ENCODE measurements at places on chromosomes 16 and 17.

DNA sequence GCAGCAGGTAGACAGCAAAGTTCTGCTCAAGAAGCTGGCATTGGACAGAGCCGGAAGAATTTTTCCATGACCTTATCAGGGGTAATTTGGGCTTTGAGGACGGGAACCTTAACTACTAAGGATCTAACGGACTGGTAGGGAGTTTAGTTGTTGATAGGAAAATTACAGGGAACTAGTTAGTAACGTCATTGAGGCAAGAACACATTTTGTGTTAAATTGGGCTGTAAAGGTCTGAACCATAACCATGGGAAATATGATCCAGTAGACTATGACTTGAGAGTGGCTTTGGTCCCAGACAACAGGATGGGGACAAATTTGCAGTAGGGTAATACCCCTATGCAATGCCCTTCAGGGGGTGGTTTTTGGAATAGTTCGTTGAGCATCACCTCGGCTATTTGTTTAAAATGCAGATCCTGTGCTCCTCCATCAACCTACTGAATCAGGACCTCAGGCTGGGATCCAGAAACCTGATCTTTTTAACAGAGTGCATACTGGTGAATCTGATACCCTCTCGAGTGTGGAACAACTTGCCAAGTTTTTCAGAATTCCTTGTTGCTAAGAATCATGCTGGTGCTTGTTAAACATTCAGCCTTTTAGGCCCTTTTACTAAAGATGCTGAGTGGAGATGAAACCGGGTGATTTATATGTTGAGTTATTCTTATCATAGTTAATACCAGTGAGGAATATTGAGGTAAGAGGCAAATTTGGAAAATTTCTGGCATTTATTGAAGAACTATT lies 255.1 kb downstream of the MAP2K6 start:
- no peak for DNase-seq

- no peak for DNase-seq
Observed at GRCh38 chr16:86726340-86726739, 148.0 kb downstream of the FOXL1 start.

- peak; percentile 28 for DNase-seq
Observed at GRCh38 chr16:81481207-81481821, 36.7 kb downstream of the CMIP start.

DNA sequence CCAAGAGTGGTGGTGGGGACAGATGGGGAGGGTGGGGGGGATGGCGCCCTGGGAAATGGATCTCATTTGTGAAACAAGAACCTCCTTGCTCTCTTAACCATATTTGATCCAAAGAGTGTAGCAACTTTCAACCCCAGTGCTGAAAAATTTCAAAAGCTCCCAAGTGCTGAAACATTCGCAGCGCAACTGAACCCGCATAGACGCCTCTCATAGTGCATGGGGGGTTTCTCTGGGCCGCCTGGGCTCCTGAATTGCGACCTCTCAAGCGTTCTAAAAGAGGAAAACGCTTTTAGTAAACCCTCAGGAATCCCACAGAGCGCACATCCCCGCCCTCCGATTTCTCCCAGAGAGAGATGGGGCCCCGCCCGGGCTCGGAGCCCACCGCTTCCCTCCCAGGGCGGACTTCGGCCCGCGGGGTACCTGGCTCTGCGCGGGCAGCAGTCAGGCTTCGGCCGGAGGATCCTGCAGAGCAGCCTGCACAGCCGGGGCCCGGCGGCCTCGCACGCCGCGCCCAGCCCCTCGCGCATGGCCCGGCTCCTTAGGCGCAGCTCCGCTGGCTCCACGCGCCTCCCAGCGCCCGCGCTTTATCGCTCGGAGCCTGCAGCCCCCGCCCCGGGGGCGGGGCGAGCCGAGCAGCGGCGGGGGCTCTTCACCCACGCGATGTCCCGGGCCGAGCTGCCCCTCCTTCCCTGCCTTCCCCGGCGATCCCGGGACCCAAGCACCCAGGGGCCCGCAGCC lies 7.0 kb downstream of the NOS2 start:
- DNase-seq, result peak; percentile 53

- no peak for DNase-seq
Observed at GRCh38 chr17:10059684-10060211, 138.7 kb downstream of the GAS7 start.

DNA sequence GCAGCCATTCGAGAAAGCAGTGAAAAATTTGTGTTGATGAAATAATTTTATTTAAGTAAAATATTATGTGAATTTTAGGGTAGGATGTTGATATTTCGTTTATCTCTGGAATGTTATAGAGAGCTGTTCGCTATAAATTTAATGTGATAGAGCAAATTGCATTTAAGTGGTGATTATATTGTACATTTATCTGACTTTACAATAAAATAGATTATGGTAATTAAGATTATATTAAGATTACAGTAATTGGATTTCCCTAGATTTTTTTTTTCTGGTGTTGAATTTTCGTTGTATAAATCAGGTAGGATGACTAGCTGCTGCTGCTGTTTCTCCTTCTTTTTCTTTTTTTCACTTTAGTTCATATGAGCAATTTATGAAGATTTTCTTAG lies 71.0 kb downstream of the AATF start:
- no peak for DNase-seq

GRCh38 chr16:86483-86952 lies 8.5 kb downstream of the MPG start:
- no peak for DNase-seq

DNA sequence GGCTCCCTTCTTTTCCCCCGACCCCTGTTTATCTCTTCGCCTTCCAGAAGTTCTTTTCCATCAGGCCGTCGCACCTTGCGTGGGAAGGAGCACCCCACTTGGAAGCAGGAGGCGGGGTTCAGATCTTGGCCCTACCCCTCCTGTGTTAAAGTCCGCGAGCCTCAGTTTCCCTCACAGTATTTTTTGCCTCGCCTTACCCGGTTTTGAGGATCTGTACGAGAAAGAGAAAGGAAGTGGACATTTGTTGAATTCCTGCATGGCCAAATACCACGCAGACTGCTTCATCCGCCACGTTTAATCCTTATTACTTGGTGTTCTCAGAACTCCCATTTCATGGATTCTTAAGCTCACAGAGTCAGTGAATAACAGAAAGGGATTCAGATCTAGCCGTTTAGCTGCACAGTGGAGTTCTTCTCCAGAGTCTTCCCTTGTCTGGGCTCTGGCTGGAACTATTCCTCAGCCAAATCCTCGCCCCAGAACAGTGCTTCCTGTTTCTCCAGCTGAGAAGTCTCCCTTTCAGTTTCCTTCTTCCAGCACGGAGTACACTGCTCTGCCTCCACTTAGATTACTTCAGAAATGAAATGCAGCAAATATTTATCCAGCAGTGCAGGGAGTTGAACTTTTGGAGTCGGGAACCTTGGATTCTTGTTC lies 590 bp downstream of the TMEM219 start:
- DNase-seq, result peak; percentile 47

DNA sequence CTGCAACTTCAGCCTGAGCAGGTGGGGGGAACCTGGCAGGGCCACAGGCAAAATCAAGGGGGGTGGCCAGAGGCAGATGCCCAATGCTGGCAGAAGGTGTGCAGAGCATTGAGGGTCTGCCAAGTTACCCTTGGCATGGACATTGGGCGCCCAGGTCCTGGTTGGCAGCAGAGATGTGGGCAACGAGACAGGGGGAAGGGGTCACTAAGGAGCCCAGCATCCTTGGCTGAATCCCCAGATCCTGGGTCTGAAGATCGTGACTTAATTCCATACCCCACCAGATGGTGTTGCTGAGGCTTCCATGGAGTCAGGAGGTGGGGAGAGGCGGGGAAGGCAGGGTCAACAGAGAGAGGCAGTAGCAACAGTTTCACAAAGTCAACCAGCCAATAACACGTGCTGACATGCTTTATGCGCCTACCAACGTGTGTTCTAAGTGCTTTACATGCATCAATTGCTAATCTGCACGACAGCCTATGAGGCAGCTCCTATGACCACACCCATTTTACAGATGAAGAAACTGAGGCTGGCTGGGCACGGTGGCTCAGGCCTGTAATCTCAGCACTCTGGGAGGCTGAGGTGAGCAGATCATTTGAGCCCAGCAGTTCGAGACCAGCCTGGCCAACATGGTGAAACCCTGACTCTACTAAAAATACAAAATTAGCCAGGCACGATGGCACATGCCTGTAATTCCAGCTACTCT lies 83.3 kb downstream of the GSG1L start:
- no peak for DNase-seq

DNA sequence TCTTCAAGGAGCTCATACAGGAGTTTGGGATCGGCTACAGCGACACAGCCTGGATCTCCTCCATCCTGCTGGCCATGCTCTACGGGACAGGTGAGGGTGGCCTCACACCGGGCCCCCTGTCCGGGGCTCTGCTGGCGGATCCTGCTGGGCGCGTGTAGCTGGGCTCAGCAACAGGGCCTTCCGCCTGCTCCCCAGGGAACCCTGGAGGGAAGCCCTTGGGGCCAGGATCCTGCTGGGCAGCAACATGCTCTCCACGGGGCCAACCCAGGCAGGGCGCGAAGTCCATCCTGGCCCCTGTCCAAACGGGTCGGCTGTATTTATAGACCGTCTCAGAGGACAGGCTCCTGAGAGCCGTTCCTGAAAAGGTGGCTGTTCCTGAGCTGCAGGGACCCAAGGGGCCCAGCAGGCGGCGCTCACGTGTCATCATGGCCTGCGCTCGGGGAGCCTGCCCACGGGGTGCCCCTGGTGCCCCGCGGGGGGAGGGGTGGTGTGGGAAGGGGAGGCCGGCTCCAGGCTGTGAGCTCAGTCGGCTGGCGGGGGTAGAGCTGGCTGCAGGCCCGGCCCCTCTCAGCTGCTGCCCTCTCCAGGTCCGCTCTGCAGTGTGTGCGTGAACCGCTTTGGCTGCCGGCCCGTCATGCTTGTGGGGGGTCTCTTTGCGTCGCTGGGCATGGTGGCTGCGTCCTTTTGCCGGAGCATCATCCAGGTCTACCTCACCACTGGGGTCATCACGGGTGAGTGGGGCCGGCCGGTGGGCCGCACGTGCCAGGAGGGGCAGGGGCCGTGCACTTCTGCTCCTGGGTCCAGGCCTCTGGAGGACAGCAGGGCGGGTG lies 7.5 kb downstream of the SLC16A3 start:
- DNase-seq, result peak; percentile 59

GRCh38 chr17:48429638-48430586 lies at the start of gene SKAP1:
Gene SKAP1, minus strand, starts transcription at chr17:48430214.
- no peak for DNase-seq

GRCh38 chr17:33753452-33753851 lies 460.4 kb upstream of the ASIC2 start:
- DNase-seq, result no peak

DNA sequence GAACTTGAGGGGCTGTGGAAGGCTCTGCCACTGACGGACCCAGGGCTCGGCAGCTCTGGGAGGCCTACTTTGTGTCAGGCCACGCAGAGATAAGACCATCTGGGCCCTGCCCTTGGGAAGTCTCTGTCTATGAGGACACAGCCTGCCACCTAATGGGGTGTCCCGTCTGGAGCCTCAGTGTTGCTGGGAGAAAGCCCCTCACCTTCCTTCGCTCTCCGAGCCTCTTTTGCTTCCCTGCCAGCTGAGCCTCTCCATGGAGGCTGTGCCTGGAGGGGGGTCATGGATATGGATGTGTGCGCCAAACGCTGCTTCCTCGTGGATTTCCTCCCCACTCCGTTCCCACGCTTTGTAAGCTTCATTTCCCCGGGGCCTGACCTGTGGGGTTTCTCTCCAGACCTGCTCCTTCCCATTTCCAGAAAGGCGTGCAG lies 228.8 kb downstream of the SEC14L1 start:
- DNase-seq, result no peak

DNA sequence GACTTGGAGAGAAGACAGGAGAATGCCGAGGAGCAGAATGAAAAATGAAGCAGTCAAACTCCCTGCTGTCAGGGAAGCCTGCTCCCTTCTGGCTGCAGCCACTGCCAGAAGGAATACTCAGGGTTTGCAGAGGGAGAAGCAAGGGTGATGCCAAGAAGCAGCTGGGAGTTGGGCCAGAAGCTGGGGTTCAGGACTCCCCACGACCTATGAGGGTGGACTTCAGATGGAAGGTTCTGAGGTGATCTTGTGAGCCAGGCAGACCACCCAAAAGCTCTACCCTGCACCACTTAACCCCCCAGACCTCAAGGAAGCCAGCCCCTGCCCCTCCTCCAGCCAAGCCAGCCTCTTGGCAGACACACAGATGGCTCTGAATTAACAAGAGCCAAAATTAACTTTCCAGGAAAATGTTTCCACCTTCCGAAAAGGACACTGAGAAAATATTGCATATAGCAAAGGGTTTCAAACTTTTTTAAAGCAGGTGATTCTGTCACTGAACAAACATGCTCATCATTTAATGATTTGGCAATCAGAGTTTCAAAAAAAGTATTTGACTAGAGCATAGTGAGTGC lies 126.0 kb upstream of the ERCC4 start:
- DNase-seq, result no peak

DNA sequence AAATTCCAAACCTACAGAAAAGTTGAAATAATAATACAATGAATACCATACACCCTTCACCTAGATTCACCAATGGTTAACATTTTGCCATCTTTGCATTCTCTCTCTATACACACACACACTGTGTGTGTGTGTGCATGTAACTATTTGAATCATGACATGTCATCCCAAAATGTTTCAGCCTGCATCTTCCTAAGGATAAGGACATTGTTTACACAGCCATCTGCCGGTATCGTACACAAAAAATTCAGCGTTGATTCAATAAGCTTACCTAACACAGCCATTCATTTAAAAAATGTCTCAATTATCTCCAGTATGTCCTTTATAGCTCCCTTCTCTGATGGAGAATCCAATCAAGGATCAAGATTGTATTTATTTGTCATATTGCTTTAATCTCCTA lies 3.9 kb downstream of the MXRA7 start:
- no peak for DNase-seq

DNA sequence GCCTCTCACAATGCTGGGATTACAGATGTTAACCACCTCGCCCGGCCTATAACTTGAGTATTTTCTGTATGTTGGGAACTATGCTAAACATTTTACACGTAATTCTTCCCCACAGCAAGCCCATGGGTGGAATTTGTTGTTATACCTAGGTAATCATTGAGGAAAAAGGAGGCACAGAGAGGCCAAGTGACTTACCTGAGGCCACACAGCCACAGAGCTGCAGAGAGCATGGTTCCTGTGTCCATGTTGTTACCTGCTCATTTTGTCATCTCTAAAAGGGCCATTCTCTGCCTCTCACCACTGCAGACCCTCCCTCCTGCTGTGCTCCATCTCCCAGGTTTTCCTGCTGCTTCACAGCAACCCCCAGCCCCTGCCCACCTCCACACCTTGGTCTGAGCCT lies 135.5 kb downstream of the ABCC1 start:
- DNase-seq, result no peak

DNA sequence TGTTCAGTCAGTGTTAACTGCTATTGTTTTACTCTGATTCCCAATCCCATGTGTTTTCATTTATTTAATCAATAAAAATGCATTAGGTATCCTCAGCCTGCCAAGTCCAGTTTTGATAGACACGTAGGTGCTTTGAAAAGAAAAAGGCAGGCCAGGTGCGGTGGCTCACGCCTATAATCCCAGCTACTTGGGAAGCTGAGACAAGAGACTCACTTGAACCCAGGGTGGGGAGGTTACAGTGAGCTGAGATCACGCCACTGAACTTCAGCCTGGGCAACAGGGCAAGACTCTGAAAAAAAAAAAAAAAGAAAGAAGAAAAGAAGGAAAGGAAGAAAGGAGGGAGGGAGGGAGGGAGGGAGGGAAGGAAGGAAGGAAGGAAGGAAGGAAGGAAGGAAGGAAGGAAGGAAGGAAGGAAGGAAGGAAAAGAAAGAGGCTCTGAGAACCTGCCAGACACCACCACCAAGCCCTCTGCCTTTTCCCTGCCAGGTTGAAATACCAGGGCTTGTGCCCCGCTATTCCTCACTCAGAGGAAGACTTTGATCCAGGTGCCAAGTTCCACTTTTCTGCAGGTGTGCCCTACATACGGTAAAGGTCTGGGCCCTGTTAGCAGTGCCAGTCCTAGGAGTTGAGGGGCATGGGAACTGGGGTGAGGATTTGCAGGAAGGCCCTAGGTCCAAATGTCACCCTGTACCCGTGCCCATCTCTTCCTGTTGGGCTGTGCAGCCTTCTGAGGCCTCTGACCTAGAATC lies 10.1 kb upstream of the KCNH6 start:
- DNase-seq, result no peak

All from AG20443 (cell line).